ENCODE measurements at places on chromosomes 16 and 17.

DNA sequence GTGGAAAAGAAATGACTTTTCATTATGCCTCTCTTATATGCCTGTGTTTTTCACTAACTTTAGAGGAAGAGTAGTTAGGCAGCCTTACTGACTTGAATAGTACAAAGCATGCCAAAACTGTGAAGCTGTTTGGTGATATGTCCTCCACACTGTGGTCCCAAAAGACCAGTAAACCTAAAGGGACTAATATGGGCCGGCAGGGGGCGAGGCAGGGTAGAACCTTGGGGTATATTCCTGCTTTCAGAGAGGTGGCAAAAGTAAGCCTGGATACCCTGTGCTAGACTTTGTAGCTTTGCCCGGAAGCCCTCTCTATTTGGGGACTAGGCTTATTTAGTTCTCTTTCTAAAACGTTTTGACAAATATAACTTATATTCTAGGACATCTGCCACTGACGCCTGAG lies 36.5 kb upstream of the VWA3A start:
- DNase-seq = no peak

DNA sequence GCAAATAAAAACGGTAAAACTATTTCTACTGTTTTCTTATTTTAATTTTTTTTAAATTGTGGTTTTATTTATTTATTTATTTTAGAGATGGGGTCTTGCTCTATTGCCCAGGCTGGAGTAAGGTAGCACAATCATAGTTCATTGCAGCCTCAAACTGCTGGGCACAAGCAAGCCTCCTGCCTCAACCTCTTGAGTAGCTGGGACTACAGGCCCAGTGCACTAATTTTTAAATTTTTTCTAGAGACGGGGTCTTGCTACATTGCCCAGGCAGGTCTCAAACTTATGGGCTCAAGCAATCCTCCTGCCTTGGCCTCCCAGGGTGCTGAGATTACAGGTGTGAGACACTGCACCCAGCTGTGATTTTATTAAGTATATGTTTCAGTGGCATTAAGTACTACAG lies 46.5 kb upstream of the MRC2 start:
- DNase-seq = no peak

DNA sequence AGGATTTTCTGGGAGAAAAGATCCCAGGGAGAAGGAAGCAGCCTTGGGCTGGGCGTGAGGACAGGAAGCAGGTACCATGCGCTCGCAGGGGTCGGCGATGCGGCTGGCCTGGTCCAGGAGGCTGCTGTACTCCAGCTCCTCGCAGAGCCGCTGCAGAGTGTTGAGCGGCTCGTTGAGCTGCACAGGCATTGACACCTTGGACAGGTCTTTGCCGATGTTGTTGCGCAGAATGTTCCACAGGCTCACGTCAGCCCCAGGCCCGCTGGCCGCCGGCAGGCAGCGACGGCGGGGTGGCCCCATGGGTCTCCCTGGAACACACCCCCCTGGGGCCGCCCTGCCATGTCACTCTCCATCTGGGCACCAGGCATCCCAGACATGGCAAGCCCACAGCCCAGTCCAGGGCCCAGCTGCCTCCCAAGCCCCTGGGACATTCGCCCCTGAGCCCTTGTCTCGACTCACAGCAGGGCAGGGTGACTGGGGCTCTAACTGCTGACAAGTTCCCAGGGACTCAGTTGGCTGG lies 8.0 kb downstream of the OSBPL7 start:
- DNase-seq = no peak

GRCh38 chr16:4052801-4053293 lies 63.4 kb downstream of the ADCY9 start:
- peak; percentile 59 for DNase-seq

DNA sequence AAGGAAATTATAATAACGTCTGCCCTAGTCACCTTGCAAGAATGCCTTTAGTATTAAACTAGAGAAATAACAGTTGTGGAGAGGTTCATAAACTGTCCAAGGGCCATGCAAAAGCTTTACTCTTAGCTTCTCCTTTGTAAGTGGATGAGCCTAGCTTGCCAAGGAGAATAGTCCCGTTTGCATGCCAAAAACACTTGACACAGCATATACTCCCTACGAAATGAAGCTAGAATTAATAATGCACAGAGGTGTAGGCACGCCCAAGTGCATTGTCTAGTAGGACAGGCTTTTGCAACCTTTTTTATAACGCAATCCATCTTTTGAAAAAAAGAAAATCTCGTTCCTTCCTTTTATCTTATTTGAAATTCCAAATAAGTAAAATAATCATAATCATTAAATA lies 12.8 kb upstream of the CDRT4 start:
- no peak for DNase-seq

DNA sequence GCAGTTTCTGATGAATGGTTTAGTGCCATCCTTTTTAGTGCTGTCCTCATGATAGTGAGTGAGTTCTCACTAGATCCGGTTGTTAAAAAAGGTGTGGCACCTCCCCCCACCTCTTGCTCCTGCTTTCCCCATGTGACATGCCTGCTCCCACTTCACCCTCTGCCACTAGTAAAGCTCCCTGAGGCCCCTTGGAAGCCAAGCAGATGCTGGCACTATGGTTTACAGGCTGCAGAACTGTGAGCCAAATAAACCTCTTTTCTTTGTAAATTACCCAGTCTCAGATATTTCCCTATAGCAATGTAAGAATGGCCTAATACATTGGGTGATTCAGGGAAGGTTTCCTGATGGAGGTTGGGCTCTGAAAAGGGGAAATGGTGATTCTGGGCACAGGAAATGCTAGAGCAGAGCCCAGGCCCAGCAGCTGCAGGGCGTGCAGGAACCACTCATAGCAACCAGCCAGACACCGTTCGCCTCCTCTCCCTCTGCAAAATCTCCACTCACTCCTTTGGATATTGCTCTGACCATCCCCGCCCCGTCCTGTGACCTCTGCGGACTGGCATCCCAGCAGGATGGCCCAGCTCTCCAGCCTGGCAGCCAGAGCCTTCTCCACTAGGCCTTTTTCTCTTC lies 2.6 kb upstream of the ADORA2B start:
- no peak for DNase-seq

- no peak for DNase-seq
Observed at GRCh38 chr16:72908362-72909167, 139.4 kb downstream of the ZFHX3 start.

DNA sequence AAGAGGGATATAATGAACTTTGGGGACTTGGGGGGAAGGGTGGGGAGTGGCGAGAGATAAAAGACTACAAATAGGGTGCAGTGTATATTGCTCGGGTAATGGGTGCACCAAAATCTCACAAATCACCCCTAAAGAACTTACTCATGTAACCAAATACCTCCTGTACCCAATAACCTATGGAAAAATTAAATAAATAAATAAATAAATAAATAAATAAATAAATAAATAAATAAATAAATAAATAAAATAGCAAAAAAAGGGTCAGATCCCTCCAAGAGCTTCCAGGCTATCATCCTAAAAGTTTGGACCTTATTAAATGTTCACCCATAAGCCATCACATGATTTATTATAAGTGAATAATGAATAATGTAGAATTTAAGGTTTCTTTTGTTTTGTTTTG lies 636.1 kb upstream of the C16orf82 start:
- no peak for DNase-seq

GRCh38 chr17:2862197-2862596 lies 66.0 kb downstream of the RAP1GAP2 start:
- no peak for DNase-seq

DNA sequence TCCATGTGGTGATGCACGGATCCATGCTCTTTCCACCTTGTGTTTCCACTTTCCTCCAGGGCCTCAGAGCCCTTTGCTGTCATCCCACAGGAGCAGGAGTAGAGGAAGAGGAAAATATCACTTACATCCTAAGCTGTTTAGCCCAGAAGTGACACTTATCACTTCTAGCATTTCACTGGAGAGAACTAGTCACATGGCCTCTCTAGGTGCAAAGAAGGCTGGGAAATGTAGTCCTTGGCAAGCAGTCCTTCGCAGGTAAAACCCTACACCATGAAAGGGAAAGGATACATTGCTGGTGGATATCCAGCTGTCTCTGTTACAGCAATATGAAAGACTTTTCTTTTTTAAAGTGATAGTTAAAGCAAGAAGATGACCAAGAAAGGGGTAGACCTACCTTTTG lies 185.9 kb downstream of the RGS9 start:
- DNase-seq = no peak

DNA sequence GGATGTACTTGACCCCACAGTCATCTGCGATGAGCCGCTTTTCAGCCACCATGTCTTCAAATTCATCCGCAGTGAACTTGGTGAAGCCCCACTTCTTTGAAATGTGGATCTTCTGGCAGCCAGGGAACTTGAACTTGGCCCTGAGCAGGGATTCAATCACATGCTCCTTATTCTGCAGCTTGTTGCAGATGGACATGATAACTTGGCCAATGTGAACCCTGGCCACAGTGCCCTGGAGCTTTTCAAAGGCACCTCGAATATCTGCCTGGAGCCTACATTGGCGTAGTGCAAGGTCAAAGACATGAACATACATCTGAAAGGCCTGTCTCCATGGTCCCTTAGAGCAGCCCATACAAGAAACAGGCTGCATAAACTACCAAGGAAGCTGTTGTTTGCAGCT lies 1.8 kb upstream of the TENT4B start:
- DNase-seq = no peak

GRCh38 chr16:20916289-20916688 lies 15.7 kb downstream of the LYRM1 start:
- DNase-seq = no peak

DNA sequence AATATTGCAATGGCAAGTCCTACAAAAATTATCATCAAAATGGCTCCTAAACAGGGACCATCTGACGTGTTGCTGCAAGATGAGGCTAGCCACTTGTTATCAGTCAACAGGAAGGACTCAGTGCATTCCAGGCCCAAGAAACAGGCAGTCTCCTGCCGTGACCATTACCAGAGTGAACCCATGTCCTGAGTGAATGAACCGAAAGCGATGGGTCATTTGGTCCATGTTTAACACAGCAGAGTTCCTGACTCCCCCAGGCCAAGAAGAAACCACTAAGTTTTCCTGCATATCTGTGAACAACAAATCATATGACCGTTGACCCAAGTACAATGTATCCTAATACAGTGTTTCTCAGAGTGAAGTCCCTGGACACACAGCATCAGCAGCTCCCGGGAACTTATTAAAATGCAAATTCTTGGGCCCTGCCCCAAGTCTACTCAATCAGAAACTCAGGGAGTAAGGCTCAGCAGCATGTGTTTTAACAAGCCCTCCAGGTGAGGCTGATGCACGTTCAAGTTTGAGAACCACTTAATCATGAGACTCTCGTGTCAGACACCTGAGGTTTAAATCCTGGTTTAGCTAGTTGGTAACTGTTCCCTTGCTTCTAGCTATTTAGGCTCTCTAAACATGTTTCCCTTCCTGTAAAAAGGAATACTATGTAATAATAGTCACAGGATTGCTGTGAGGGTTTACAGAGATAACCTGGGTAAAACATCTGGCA lies 429.4 kb upstream of the MAF start:
- DNase-seq = no peak

- no peak for DNase-seq
Observed at GRCh38 chr17:13582776-13583547, 18.8 kb downstream of the HS3ST3A1 start.

DNA sequence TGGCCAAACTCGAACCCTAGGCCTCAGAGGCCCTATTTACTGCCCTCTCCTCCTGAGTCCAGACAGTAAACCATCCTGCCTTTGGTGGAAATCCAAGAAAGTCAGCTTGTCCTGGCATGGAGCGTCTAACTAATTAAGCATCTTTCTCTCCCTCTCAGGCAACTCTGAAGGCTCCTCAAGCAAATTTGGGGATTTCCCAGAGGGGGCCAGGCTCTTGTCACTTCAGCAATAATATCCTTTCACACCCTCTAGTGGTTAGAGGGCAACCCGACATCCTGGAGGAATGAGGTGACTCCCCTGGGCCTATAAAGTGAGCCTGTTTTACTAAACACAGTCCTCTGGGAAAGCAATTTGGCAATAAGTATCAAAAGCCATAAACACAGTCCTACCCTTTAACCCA lies 60.4 kb downstream of the NOG start:
- DNase-seq = no peak

DNA sequence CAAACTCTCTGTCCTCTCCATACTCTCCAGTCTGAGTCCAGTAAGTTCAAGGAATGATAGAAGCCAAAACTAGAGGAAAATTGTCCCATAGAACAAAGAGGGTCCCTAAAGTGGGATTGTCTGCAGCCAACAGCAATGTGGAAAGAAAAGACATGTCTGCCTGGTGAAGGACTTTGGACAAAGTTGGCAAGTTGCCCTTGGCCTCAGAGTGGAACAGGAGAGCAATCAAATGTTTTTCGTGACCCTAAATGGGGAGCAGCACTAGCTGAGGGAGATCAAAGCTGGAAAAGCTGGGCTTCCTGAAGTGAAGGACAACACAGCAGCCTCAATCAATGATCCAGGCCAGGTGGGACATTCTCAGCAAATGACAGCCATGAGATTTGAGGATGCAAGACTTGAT lies 183.5 kb downstream of the CHD9NB start:
- no peak for DNase-seq

DNA sequence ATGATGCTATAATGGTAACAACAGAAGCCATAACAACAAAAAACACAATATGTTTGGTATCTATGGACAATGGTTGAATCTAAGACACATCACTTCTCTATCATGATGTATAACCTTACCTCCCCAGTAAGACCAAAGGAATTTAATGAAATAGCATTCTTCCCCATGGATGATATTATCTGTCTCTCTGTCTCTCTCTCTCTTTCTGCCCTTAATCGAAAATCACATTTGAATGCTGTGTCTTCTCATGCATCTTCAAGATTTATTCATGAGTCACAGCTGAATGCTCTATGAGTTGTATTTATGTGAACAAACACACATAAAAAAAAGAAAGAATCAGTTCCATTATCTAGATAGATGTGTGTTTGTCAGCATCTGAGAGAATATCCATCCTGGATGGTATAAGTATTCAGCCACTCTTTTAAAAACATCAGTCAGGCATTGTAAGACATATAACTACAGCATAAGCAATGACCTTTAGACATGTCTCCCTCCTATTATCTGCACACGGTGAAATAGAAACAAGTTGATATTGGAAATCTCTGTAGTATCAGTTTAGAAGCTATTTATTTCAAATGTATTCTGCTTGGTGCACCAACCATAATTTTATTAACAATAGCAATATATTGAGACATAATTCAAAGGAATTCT lies 433.3 kb downstream of the TOX3 start:
- no peak for DNase-seq

DNA sequence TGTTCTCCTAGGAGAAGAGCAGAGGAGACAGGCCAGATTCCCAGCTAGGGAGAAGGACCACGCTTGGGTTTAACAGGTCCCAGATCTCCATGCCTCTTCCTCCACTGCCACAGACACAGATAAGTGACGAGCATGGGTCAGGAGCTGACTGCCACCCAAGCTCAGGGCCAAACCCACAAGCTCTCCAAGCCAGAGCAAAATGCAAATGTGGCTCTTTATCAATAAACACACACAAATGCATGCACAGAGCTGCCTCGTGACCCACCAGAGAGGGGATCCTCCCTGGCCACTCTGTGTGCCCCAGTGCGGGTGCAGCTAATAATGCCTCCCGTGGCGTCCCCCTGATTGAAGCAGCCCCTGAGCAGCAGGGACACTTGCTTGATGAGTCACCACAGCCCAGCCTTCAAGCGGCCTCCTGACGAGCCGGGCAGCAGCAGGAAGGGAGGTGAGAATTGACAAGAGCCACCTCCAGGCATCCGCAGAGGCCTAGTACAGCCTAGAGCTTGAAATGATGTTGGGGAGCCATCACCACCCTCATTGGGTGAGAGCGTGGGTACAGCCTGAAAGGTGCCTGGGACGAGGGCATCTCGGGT lies 143.9 kb downstream of the CCDC182 start:
- DNase-seq = no peak

- no peak for DNase-seq
Observed at GRCh38 chr17:181245-182049, at the start of gene DOC2B. DOC2B (minus strand) TSS chr17:181650; CDS start chr17:181479, 171 bp downstream.

- no peak for DNase-seq
Observed at GRCh38 chr17:29613352-29613837, 9.3 kb downstream of the CORO6 start.
